ENCODE measurements at places on chromosomes 7 and 10.

DNA sequence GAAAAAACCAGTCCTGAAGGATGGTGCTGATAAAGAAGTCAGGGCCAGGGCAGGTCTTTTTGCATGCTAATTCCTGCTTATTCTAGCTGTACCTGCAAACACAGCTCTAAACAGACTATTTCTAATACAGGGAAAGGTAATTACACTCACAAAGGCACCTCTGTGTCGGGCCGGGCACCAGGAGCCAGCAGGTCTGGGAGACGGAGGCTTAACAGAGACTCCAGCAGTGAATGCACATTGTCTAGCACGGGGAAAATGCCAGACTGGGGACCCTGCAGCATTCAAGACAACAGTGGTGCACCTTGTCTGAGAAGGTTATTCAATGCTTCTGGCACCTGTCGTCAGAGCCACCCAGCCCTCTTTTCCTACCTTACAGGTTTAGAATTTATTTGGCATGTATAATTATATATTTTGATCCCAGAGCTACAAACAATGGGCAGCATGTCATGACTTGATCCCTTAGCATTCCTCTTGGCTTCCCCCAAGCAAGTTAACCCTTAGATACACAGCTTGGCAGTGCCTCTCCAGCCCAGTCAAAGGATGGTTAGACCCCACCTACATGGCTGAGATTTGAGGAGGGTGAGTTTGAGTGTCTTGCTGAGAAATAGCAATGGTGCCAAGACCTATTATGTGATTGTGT, 185.2 kb downstream of the SLC25A13 start:
- no peak for DNase-seq

DNA sequence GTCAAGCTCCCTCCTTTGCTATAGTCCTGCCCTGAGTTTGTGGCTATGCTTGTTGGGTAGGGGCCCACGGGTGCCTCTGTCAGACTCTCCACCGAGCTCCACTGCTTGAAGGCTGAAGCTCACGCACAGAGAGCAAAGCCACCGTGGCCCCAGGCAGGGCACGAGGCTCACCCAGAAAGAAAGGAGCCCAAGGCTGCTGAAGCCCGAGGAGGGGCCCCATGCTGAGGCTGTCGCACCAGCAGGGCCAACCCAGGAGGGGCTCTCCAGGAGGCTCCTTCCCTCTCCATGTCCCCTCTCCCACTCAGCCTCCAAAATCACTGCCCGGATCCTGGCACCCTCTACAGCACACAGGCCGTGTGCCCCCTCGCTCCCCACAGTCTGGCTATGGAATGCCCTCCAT, 50.5 kb downstream of the YKT6 start:
- no peak for DNase-seq

DNA sequence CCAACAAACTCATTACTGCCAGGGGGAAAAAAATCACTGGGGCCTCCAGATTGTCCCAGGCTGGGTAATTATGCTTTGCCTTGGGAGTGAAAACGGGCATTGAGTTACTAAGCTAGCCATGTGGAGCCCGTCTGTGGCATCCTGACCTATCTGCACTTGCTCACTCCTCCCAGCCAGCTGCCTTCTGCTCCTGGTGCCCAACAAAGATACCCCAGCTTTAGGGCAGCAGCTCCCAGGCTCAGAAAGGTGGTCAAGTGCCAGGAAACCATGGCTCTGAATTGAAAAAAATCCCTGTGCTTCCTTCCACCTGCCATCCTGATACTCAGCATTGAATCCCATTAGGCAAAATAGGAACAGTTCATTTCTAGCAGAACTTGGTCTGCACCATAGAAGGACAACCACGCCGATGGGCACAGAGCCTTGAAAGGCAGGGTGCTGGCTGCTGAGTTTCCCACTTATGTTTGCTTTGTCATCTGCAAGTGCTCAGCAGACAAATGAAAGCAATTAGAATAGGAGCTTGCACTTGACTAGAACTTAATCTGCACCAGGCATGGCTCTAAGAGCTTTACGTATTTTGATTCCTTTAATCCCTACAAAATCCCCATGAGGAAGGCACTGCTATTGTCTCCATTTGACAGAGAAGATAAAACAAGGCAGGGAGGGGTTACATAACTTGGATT, 42.8 kb downstream of the HSPA12A start:
- no peak for DNase-seq

DNA sequence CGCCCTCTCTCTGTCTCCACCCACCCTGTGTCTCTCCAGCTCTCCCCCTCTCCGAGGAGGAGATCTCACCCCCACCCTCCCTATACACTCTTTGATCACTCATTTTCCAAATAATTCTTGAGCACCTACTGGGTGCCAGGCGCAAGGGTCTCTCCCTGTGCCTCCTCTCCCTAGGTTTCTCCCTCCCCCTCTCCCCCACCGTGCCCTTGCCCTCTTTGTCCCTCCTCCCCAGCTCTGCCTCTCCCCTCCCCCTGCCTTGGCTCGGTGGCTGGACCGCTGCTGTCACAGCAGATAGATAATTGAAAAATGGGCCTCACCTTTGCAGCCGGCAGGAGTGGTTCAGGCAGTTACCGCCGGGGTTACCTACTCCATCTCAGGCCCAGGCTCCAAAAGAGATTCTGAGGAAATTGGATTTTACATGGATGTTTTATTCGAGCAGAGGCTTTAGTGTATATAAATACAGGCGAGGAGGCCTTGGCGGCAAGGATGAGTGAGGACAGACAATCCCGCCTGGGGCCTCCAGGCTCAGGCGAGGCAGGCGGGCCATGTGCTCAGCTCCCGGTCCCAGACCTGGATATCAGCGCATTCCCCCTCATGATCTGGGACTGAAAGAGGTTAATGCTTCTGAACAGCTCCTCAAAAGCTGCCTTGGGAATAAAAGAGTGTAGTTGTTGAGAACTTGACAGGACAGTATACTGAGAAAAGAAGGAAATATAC, 60.8 kb upstream of the BTRC start:
- no peak for DNase-seq

- DNase-seq, result no peak
Observed at GRCh38 chr10:71902351-71902750, 51.3 kb upstream of the PSAP start.
